NCI-H526 (cell line): ENCODE measurements at places on chromosomes 5 and 9.

GRCh38 chr9:38707885-38708637, 11.9 kb downstream of the FAM240B start:
- no peak for DNase-seq

- DNase-seq = no peak
These were observed 23.5 kb upstream of the SUSD1 start for GRCh38 chr9:112198646-112199045.

- DNase-seq = no peak
These were observed 109.7 kb downstream of the MLLT3 start for GRCh38 chr9:20512636-20513035.

DNA sequence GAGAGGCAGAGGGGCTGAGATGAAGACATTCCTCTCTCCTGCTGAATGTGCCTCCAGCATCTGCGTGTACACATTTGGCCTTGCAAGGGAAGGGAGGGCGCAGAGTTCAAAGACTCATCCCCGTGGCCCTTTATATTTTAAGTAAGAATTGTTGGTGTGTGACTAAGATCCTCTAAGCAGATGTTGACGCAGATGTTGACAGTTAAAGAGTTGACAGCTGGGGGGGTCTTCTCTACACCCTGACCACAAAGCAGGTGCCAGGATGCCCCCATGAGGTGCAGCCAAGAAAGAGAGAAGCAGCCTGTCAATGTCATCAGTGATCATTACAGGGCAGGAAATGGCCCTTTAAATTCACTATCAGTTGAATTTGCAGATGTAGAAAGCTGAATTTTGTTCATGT, 262.9 kb downstream of the IRX1 start:
- DNase-seq = no peak

DNA sequence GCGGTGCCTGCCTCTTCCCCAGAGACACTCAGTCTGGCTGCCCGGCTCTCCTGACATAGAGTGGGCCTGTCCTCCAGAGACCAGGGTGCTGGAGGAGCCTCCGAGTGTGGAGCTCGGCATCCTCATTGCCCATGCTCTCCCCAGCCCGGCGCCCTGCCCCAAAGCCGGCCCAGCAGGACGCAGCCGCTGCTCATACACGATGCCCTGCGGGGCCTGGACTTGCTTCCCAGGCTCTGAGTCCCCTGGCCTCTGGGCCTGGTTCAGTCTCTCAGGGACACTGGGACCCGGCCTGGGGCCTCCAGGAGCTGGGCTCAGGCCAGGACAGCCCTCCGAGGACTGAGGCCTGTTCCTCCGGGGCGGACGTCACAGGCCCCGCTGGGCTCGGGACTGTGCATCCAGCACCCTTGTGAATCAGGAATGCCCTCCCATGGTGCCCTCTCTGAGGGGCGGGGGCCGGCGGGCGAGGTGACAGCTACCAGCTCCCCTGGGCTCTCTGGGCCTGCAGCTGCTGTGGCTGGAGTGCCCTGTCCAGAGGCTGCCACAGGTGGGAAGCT, 23.2 kb downstream of the TPPP start:
- no peak for DNase-seq

DNA sequence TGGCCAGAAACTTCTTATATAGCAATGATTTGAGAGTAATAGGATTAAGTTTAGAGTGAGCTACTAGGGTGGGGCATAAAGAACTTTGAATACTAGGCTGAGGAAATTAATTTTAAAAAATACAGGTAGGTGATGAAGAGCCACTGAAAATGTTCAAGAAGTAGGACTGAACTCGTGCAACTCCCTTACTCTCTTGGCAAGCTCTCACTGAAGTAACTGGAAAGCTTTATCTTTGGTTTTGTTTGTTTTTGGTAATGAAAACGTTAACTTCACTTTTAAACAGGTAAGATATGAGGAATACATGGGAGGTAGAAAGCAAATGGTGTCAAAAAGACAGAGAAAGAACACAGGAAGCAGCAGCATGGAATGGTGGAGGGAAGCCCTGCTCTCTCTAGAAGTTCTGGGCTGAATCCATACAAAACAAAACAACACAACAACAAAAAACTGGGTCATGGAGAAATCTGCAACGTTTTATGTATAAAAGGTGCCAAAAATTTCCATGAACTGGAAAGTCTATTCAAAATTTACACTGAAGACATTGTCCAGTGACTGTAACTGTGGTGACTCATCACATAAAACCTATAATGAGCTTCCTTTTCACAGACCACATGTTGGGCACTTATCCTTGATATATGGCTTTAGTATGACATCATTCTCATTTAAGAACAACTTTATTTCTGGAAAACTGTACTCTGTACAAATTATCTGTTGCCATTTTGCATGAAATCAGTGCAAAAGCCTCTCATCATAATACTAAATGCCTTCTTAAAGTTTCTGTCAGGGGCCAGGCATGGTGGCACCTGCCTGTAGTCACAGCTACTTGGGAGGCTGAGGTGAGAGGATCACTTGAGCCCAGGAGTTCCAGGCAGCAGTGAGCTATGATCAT, 91.2 kb upstream of the CHD1 start:
- no peak for DNase-seq

- no peak for DNase-seq
These were observed 64.1 kb downstream of the SEMA4D start for GRCh38 chr9:89433826-89434225.

DNA sequence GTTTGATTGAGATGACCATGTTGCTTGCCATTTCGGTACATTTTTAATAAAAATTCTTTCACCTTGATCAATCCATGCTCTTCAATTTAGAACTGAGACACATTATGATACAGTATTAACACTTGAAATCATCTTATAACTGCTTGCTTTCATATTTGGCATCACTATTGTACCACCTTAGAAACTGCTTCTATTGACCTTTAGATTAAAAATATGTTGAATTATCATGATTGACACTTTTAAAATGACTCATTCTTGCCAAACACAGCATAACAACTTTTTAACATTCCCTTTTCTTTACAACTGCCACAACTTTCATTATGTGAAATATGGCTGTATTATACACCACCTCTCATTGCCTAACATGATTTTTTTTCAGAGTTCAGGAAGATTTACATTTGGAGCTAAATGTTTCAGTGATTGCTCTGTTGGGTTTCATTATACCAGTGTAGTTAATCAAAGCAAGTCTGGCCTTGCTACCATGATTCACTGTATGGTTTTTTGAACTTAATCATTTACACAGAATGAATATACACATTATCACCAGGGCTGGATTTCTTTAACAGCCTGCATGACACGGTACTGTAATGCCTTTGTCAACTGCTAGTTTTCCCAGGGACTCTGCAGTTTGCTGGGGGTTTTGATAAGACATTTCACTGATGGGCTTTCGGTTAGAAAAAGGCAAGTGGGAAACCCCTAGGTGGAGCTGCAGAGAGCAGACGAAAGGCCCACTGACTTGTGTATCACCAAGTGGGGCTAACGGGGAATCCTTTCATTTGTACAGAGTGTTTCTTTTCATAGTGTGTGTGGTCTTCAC, 93.6 kb upstream of the TLE4 start:
- peak; percentile 2 for DNase-seq

- DNase-seq = no peak
These were observed 19.2 kb upstream of the ANKRD18A start for GRCh38 chr9:38639577-38639940.

DNA sequence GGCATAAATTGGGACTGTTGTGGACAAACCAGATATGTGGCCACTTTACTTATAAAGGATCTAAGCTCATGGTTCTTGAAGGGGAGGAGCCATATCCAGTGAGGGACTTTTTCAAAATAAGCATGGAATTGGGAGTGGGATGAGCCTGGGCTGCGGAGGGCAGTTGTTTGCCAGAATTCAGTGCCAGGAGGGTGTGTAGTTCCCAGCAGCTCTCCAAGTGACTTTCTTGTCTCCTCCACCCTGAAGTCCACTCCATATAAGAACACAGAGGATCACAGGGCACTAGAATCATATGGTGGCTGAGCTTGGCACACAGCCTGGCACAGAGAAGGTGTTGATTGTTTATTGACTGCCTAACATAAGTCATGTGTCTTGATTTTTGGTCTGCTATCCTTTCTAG, 121.1 kb downstream of the CAVIN4 start:
- DNase-seq = no peak

- no peak for DNase-seq
These were observed 4.5 kb downstream of the ZNF608 start for GRCh38 chr5:124741711-124742496.

DNA sequence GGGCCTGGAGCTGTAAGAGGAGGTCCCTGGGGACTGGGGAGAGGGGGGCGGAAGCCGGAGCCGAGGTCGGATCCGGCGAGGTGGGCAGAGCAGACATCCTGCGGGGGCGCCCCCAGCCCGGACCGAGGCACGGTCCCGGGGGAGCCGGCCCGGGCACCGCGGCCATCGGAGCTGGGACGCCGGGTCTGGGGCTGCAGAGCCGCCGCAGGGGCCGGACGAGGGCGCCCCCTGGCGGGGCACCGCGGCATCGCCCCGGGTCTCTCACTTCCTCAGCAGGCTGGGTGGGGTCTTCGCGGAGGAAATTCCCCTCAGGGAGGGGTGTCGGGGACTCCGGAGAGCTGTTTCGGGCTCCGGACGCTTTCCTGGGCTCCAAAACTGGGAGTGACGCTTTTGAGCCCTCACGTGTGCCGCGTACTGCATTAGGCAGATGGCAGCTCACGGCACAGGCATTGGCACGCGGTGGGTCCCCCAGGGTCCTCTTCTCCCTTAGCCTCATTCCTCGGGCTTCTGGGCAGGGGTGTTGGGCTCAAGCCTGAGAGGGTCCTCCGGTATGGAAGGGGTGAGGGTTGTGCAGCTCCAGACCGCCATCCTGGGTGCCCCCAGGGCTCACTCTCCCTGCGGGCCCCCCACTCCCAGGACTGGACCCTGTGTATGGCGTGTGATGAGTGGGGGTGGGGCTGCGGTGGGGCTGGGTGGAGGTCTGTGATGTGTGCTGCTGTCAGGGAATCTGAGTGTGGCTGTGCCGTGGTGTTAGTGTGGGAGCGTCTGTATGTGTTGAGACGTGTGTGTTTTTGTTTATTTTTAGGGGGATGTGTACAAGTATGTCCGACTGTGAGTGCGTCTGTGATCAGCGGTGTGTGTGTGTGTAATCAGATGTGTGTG, 29.6 kb downstream of the LHX2 start:
- DNase-seq = peak; percentile 54

- peak; percentile 55 for DNase-seq
These were observed 607 bp upstream of the HNRNPAB start for GRCh38 chr5:178203670-178204181.

- no peak for DNase-seq
These were observed 1.6 kb upstream of the GZMK start for GRCh38 chr5:55022450-55022849.

- DNase-seq = no peak
These were observed 49.9 kb upstream of the SSBP2 start for GRCh38 chr5:81800797-81801196.

GRCh38 chr5:175535796-175536195, 57.4 kb downstream of the SFXN1 start:
- DNase-seq = no peak

DNA sequence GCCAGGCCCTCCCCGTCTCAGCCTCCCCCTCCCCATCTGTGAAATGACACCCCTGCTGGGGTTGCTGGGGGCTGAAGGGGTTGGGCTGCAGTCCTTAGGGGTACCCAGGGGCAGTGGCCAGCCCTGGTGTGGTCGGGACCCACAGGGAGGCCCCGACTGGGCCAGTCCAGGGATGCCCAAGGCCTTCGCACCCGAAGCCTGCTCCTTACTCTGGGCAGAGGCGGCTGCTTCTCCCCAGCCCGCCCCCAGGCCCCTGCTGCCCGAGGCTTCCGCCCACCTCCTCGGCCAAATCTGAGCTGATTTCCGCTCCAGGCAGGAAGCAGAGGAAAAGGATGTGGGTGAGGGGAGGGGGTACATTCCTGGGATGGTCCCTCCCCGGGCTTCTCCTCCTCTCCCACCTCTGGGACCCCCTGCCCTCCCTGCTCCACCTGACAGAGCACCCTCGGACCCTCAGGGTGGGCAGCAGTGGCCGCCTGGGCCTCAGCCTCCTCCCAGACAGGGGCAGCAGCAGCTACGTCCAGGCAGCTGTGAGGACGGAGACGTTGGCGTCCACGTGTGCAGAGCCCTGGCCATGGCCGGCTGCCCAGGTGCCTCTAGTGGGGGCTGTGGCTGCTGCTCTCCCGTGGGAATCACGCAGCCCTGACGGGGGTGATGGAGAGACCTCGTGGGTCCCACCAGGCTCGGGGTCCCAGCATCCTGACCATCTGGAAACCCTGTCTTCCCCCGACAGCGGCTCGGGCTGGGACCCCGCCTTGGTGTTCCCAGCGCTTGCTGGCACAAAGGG, 4.2 kb upstream of the NRARP start:
- DNase-seq = no peak

DNA sequence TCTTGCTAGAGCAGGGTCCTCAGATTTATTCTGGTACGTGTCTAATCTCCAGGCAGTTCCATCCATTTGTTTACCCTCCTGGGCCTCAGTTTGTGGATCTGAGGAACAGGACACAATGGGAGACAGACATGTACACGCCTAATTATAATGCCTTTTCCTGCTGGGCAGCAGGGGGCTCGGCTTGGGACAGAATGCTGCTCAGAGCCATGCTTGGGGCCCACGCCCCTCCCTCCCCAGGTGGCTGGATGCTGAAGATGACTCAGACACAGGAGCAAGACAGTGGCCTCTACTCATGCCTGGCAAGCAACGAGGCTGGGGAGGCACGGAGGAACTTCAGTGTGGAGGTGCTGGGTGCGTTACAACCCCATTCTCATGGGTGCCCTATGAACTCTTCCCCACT, 72.7 kb upstream of the ASS1 start:
- DNase-seq = no peak

- DNase-seq = no peak
These were observed 96.2 kb upstream of the ARAP3 start for GRCh38 chr5:141778206-141778605.

DNA sequence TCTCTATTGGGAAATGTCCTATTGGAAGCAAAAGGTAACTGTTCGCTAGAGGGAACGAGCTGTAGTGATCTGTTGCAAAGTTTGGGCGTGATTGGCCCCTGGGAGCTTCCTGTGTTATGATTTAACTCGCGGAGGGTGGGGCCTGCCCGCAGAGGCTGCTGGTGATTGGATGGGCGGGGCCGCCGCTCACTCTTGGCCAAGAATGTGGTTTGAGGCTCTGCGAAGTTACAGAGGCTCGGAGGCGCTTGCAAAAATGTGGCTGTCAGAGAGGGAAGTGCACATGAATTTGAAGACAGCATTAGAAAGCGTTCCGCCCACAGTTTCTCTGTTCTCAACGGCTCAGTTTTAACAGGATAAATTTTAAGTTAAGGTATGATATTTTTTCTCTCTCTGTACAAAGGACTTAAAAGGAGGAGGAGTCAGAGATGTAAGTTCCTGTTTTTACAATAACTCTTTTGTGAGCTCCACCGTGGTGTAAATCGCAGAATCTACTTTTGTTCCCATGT, 46.9 kb downstream of the CNTRL start:
- DNase-seq = no peak

GRCh38 chr5:84589926-84590325, 205.2 kb upstream of the EDIL3 start:
- no peak for DNase-seq

- DNase-seq = no peak
These were observed 10.6 kb upstream of the GPX8 start for GRCh38 chr5:55149308-55149795.

DNA sequence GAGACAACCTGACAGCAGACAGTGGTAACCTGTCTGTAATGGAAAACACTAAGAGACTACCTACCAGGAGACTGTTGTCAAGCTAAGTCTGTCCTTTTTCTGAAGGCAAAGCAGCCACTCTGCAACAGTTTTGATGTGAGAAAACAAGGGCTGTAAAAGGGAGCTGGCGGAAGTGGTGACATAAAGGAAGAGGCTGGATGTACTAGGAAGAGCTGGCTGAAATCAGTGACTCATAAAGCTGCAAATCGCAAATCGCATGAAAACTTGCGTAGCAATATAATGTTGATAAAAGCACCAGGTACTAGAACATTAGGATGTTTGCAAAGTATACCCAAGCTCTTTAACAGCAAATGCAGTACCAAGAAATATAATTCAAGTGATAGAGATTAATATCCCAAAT, 1.4 kb downstream of the NSUN2 start:
- DNase-seq = no peak
